Panc1 (cell line): ENCODE measurements at places on chromosomes 1 and 21. TPM values are rescaled to one million over a fixed set of nuclear protein-coding genes. Genes with fewer than 3 reads are reported as not detected.
A peak's percentile ranks its signal among the peaks of the same experiment; 100 is the strongest.

- DNase-seq: no peak
Observed at GRCh38 chr1:85320371-85321131, 44.1 kb upstream of the BCL10 start.

DNA sequence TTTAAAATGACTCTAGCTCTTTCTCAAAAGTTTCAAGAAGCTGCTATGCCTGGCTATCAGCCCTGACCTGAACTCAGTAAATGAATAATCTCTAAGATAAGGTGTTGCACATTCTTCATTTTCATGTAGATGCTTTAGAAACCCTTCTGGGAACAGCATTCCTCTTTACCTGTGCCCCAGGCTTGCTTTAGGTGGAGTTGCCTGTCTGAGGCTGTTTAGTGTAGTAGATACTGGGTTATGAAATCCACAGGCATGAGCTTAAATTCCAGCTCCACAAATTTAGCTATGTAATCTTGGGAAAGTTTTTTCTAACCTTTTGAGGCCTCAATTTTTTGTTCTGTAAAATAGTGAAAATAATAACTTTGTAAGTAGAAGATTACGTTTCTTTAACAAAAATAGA lies 41.6 kb downstream of the ATP6V1G3 start:
- no peak for DNase-seq

- no peak for DNase-seq
Observed at GRCh38 chr1:36322041-36322785, 1.2 kb downstream of the EVA1B start.

- no peak for DNase-seq
Observed at GRCh38 chr1:93322349-93322748, 23.4 kb upstream of the DR1 start.

- DNase-seq: no peak
Observed at GRCh38 chr21:41169701-41170100, 1.7 kb downstream of the BACE2 start.

DNA sequence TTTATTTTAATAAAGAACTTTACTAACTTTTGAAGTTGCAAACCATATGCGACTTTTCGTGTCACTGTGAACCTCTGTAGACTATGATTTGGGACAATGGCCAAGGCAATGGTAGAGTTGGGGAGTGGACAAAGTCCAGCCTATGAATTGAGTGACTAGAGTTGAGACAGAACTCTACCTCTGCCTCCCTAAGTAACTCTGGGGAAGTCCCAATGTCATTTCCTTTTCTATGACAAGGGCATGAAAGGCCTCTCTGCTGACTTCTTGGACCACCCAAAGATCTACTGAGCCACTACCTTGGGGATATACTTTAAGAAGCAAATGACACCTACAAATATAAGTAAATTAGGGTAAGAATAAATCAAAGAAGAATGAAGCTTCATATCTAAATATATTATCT lies 19.3 kb downstream of the BEND5 start:
- no peak for DNase-seq

GRCh38 chr1:84427250-84428188 lies 29.2 kb downstream of the DNASE2B start:
- DNase-seq: no peak

DNA sequence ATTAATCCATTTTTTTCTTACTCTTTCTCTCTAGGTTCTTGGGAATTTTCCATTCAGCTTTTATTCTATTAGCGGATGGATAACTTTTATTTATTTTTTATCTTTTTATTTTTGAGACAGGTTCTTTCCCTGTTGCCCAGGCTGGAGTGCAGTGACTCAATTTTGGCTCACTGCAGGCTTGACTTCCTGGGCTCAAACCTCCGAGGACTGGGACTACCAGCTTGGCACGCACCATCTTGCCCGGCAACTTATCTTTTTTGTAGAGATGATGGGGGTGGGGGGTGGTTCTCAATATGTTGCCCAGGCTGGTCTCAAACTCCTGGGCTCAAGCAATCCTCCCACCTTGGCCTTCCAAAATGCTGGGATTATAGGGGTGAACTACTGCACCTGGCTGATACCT lies 36.1 kb upstream of the CHIT1 start:
- no peak for DNase-seq

The FAM163A gene
- total RNA-seq: not detected

- DNase-seq: no peak
Observed at GRCh38 chr1:225670806-225671733, 18.1 kb upstream of the ENAH start.

DNA sequence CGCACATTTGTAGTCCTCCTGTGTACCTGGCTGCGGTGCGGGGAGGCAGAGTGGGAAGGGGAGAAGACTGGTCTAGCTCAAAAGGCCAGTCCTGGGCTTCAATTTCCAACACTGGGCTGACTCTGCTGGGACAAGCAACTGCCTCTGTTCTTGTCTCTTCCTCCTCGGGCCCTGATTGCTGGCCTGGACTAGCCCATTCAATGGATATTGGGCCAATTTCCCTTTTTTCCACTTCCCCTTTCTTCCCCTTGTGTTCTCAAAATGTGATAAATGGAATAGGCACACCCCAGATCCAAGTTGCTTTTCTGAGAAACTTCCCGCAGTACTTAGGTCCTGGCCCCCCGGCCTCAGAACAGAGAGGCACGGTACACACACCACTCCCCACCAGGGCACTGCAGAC lies 48.2 kb downstream of the SPSB1 start:
- DNase-seq: no peak

DNA sequence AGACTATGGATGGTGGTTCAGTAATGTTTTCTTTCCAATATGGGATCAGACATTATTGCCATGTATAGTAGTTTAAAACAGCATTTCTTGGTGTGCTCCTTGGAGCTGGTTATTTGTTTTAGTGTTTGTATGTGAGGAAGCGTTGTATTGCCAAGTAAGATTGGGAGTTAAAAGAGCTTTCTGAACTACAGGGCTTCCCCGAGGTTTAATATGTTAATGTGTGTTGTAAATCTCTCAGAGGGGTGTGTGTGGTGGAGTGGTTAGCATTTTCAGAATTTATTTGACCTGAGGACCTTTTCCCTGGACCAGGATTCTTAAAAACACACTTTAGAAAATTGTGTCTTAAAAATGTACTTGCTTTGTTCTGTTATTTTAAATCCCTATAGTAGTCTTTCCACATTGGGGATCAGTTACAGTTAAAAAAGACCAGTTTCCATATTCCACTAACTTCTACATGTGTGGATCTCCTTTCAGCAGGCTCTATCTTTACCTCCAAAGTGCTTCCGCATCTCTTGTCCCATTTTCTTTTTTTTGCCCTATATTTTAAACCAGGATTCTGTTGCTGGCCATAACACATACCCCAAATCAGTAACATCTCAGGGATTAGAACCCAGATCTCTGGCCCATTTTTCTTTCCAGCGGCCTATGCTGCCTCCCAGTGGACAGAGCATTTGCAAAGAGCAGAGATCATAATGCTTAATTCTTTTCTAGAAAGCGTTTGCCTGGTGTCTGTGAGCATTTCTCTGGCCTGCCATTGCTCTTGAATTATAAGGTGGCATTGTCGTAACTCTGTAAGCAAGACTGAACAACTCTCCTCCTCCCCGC lies 58.6 kb downstream of the PBX1 start:
- DNase-seq: peak; percentile 7

DNA sequence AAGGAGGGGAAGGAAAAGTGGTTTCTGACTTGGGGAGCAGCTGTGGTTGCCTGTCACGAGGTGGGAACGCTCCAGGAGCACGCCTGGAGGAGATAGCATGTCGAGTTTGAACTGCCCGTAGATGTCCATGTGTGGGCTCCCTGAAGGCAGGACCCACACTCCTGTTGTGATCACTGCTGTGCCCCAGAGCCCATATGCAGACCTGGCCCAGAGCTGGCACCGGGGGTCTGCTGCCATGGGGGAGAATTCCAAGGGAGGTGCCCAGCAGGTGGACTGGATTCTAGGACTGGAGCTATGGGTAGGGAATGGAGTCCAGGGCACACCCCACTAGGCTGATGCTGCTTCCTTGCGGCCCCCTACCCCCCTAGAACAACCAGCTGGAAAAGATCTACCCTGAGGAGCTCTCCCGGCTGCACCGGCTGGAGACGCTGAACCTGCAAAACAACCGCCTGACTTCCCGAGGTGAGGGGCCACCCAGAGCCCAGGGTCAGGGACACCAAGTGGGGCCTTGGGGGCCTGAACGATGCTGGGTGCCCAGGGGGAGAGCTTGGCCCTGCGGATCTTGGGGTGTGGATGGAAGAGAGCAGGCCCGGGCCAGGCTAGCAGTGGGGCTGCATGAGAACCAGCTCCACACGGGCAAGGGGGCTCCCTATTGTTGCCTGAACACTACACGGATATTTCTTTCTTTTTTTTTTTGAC lies 9.3 kb downstream of the PODN start:
- DNase-seq: no peak

DNA sequence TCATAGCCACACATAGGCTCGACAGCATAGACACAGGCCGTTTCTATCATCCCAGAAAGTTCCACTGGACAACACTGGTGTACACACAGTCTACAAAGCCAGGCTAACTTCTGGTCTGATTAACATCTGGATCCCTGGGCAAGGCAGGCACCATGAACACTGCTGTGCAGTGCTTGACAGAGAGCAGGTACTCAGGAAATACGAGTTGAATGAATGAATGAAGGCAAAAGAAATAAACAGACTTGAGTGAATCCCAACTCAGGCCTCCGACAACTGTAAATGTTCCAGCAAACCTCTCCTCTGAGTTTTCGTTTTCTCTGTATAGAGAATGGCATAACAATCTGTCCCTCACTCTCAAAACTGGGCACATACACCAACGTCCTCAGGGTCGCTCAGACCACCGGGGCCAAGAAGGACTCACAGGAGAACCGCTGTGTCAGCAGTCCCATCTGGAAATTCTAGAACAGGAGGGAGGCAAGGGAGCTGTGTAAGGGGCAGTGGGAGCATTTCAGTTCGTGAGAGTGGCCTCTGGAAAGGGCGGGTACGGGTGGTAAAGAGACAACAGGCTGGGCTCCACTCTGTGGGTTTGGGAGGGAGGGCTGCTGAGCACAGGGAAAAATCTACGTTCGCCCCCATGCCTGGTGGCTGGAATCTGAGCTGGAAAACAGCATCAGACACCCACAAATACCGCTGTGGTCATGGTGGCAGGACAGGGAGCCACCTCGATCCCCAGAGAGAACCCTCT lies 15.1 kb upstream of the ECE1 start:
- no peak for DNase-seq

- DNase-seq: no peak
Observed at GRCh38 chr1:244137276-244137675, 86.2 kb downstream of the ZBTB18 start.

- DNase-seq: no peak
Observed at GRCh38 chr1:226066415-226067078, 4.0 kb downstream of the H3-3A start.

The CFAP107 gene
- not detected for total RNA-seq

DNA sequence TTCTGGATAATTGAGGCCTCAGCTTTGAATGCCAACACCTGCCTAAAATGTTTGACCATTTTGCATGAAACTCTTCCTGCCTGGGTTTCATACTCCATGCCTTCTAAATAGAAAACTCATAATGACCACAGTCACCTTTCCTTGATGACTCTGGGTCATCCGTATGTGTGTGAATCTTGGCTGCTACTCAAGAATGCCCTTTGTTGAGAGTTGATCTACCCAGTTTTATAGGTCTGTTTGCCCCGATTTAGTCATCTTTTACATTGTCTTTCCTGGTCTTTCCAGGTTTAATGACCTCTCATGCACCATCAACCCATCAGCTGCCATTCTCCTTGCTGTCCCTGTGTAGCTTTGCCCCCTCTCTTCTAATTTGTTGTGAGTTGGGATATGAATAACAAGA lies 2.7 kb upstream of the SLC5A9 start:
- DNase-seq: no peak

GRCh38 chr1:116075990-116076389 lies 35.2 kb upstream of the MAB21L3 start:
- DNase-seq: no peak

DNA sequence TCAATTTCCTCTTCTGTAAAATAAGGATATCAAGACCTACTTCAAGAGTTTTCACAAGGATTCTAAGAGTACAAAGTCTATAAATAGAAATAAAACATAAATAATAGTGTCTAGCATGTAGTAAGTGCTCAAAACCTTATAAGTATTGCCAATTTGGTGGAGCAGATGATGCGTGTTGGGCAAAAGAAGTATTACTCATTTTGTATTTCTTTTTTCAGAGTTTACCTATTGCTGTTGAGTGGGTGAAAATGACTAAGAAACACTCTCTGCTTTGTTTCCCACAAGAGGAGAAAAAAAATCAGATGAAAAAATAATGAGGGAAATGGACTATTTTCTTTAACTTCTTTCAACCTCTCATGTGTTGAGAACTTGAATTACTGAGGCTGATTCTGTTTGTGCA lies 103.3 kb upstream of the KCNK2 start:
- no peak for DNase-seq

- DNase-seq: no peak
Observed at GRCh38 chr1:203769505-203770343, 4.7 kb downstream of the LAX1 start.

The PGLYRP4 gene
- total RNA-seq: not detected

DNA sequence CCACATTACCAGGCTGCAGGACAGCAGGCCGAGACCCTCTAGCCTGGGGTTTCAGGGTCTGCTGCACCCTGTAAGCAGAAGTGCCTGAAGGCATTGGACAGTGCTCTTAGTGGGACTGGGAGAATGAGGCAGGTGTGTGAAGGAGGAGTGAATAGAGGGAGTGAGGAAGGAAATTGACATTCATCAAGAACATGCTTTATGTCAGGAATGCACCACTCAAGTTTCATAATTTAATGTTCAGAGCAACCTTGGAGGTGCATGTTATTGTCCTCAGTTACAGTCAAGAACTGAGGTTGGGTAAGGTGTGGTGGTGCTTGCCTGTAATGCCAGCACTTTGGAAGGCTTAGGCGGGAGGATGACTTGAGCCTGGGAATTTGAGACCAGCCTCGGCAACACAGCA lies 11.7 kb upstream of the GPR37L1 start:
- no peak for DNase-seq

The DPT gene
- total RNA-seq: not detected

DNA sequence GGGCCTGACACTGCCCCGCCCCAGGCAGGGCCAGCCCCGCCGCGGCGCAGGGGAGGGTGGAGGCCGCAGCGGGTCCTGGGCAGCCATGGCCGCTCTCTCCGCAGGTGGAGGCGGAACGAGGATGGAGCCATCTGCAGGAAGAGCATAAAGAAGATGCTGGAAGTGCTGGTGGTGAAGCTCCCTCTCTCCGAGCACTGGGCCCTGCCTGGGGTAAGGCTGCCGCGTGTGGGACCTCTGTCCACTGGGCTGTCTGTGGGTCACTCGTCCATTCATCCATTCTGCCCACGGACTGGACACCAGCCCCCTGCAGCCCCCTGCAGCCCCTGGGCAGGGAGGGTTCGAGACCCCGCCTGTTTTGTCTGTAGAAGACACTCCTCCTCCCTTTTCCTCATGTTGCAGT lies 18.4 kb upstream of the LRRC3 start:
- DNase-seq: no peak

GRCh38 chr1:67803380-67804279 lies 29.6 kb downstream of the GNG12 start:
- DNase-seq: no peak

DNA sequence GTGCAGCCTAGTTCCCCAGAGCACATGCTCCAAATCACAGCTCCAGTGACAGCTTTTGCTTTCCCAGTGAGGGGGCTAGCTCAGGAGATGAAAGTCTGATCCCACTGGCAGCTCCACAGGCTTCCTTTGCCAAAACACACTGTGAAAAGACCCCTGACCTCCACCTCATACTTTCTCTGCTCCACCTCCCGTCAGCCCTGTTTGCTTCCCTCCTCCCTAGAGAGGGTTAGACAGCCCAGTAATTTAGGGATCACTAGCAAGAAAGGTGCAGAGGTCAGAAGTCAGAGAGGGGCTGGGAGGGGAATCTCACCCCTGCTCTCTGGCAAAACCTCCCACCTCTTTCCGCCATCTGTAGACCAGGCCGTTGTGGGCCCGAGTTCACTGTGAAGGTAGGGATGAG lies 62.8 kb downstream of the PLXNA2 start:
- DNase-seq: no peak

GRCh38 chr1:233180641-233181364 lies 114.7 kb downstream of the PCNX2 start:
- no peak for DNase-seq

The C1orf53 gene
- total RNA-seq: 7.2 TPM
